ENCODE measurements at places on chromosomes 13 and 19.

DNA sequence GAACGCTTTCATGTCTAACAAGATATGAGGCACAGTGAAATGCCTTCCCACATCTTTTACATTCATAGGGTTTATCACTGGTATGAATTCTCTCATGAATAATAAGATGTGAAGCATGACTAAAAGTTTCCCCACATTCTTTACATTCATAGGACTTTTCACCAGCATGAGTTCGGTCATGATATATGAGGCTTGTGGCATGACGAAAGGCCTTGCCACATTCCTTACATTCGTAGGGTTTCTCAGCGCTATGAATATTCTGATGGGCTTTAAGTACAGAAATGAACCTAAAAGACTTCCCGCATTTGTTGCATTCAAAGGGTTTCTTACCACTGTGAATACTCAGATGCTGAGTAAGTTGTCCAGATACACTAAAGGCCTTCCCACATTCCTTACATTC, 21.3 kb downstream of the ZNF607 start:
- DNase-seq = no peak

- DNase-seq = peak; percentile 48
Observed at GRCh38 chr13:52010890-52011631, at the start of gene ATP7B. Gene ATP7B (minus strand): TSS chr13:52011450. CDS start chr13:52011337, 113 bp downstream.

GRCh38 chr13:111479412-111479811, 159.0 kb downstream of the TEX29 start:
- DNase-seq = no peak

DNA sequence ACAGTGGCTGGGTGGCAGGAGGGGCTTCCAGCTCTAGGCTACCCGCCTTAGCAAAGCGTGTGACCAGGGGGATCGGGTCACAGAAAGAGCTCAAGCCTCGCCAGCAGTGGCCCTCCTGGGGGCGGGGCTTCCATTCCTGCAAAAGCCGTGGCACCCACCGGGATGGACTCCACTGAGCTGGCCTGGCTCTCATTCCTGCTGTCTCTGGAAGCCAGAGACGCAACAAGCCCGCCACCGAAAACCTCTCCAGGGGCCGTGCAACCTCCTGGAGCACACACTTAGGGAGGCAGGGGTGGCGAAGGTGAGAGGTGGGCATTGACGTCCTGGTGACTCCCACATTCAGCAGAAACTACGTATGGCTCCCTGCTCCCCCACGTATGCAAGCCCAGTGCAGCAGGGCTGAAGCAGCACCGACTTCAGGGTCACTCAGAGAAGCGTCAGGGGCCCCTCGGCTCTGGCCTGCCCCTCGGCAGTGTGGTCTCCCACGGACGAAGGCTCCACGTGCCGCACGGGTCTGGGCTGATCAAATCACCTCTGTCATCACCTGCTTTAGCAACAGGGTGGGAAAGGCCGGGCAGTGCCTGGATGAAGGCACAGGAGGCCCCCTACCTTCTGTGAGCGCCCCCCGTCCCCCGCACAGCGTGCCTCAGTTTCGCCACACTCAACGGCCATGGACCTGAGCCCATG, 3.1 kb downstream of the C19orf25 start:
- no peak for DNase-seq

- no peak for DNase-seq
Observed at GRCh38 chr13:94776300-94776699, 64.0 kb upstream of the SOX21 start.

- no peak for DNase-seq
Observed at GRCh38 chr13:106589716-106590115, 21.8 kb upstream of the ARGLU1 start.

GRCh38 chr19:42658076-42658475, 63.4 kb upstream of the CEACAM8 start:
- DNase-seq = no peak

DNA sequence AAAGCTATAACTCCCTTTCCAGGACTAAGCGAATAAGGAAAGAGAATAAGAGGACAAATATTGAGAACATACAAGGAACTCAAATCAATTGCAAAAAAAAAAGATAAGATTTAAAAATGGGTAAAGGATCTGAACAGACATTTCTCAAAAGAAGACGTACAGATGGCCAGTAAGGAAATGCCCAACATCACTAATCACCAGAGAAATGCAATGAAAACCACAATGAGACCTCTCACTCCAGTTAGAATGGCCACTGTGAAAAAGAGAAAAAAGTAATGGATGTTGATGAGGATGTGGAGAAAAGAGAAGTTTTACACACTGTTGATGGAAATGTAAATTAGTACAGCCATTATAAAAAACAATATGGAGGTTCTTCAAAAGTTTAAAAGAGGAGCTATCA, 63.8 kb downstream of the VWA8 start:
- DNase-seq = no peak

- DNase-seq = peak; percentile 91
Observed at GRCh38 chr19:12611361-12611699, 610 bp downstream of the ZNF791 start.

DNA sequence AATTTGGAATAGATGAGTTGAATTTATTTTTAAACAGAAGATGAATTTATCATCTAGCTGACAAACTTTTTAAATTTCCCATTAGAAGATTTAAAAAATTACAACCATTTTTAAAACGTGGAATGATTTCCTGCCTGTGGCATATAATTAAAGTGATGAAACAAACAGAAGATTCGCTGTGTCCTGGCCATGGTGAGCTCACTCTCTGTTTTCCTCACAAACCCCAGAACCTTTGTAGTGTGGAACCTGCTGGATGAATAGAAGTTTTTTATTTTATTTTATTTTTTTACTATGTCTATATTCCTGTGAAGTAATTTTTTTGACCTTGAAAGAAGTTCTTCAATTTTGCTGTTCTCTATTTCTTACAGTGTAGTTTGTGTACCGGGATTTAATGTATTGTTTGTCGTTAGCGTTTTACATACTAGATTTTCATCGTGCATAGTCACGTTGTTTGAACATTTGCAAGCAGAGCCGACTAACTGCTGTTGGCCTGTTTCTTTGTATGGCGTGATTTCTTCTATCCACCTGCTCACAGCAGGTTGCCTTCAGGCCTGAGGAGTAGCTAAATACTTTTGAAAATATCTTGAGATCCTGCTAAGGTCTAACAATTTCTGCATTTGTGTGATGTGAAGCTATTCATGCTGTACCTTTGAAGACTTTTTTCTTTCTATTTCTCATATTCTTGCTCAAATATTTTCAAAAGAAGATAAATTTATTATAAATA, 149.2 kb downstream of the GGACT start:
- no peak for DNase-seq

GRCh38 chr19:29886586-29886985, 55.5 kb upstream of the URI1 start:
- no peak for DNase-seq

- no peak for DNase-seq
Observed at GRCh38 chr13:85417807-85418206, 381.4 kb downstream of the SLITRK6 start.

DNA sequence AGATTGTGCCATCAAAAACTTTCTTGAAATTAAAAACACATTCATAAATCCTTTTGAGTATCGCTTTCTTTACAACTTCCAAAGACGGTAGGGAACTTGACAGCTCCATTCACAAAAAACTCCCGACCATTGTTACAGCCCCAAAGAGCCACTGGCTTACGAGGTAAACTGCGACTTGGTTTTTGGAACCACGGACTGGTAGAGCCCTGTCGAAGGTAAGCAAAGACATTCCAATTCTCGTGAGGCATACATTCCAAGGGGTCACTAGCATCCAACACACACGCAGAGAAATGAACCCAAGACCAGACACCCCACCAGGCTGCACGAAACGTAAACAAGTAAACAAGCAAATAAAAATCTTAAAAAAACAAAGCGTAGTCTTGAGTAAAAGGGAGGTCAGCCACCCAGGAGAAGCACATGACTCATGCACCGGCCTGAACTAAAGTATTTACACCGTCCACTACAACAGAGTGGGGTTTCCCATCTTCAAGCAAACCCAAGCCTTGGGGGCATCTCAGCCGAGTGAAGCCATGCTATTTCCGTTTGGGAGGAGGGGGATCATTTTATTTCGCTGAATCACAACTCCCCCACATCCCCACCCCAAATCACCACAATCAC, 1.4 kb downstream of the BRD4 start:
- DNase-seq = peak; percentile 31

DNA sequence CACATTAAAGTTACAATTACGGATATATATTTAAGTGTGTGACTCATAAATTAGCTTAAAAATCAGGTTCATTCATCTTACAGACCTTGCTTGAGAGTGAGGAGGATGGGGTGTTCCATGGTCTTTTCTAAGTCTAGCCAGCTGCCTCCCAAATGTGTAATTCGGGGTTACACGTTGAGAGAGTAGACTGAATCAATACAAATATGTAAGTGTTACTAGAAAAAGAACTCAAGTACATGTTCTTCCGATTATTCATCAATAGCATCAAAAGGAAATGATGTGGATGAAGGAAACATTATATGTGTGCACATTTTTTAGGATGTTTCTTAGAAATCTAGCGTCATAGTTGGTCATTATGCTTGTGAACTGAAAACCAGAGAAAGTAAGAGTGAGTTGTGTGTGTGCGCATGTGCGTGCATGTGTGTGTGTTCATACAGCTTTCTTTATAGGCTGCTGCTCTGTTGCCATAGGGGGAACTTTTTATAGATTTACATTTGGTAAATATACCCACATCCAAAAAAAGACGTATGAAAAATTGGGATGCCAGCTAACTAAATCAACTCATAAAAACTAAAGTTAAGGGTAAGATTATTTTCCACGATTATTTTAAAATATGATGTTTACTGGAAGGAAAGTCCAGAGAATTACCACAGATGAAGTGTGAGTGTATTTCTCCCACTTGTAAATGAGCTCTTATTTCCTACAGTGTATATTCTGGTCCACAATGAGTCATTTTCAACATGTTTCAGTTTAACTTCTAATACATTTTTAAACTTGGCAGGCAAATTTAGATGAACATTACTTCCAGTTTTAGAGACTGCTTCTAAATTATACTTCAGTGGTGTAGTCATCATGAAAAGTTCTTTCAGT, 82.4 kb downstream of the PIBF1 start:
- DNase-seq = peak; percentile 53

- no peak for DNase-seq
Observed at GRCh38 chr13:113636266-113636963, 21.6 kb downstream of the ATP4B start.

DNA sequence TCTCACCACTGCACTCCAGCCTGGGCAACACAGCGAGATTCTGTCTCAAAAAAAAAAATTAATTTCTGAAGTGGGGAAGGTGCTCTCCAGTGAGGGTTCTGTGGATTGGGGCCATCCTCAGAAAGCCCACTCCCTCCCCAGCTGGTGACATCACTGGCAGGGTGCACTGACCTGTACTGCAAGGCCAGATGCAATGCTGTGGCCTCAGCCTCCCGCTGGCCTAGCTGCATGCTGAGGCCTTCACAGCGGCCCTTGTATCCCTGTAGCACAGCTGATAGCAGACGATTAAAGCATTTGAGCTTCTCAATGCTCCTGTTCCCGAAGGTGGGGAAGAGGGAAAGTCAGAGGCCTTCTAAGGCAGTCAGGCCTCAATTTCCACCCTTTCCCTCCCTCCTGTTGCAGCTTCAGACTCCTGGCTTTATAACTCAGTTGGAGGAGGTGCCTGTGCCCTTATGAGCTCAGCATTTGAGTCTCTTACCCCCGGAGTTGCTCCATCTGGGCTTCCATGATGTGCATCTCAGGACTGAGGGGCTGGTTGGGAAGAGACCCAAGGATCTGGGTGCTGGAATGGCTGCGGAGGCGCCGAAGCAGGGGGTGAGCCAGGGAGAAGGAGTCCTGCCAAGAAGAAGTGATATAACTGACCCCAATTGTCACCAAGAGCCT, 5.3 kb downstream of the USHBP1 start:
- DNase-seq = no peak

GRCh38 chr13:93472814-93473296, 246.2 kb downstream of the GPC6 start:
- DNase-seq = no peak

DNA sequence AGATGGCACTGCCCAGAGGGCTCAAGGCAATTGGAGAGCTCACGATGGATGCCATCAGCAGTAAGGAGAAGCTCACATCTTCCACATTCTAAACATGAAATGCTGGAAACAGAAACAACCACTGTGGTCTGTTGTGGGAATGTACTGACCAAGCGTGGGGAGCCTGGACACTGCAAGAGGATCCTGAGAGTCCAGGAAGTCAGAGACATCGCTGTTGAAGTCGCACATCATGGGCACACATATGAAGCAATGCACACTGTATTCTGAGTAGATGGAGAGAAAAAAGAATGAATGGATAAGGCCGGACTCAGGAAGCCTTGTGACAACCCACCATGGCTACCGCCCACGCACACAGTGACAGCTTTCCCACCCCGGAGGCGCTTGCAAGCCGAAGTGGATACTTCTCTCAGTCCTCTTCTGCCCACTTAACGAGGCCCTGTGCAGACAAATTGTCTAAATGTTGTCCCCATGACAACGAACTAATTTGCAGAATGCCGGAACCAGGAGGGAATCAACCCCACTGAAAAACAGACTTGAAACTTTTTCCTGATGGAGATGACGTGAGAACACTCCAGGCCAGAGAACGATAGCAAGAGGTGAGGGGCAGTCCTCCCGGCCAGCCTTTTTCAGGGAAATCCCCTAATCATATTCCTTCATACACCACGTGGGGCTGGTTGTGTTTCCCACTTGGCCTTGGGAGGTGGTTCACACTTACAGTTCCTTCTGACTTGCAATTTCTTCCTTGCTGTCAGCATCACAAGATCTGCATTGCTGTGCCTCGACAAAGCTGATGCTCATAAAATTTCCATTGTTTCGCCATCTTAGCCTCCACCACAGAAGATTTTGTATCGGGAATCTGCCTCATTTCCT, 109.6 kb upstream of the SERP2 start:
- DNase-seq = no peak

GRCh38 chr19:46839752-46840497, 10.7 kb downstream of the AP2S1 start:
- DNase-seq = no peak

DNA sequence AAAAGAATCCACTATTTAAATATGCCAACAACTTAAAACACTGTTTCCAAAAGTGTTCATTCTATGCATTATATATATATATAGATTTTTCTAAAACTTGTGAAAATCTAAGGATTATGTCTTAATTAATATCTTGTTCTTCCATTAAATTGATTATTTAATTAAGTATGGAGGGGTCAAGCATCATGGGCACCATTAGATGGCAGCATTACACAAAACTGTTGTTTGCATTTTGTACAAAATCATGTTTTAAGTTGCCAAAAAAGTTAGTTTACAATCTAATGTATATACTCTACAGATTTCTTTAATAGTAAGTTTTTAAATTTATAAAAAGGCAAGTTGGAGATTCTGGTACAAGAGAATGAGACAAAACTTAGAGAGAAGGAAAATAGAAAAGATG, 213.2 kb upstream of the EDNRB start:
- no peak for DNase-seq
